ENCODE measurements at places on chromosomes 11 and 22. TPM values are rescaled to one million over a fixed set of nuclear protein-coding genes. Genes with fewer than 3 reads are reported as not detected.

LRRC4C gene
- 9.0 TPM for total RNA-seq

GRCh38 chr11:17699147-17700114 is 19.9 kb upstream of the MYOD1 start:
- DNase-seq, result peak; percentile 8

DNA sequence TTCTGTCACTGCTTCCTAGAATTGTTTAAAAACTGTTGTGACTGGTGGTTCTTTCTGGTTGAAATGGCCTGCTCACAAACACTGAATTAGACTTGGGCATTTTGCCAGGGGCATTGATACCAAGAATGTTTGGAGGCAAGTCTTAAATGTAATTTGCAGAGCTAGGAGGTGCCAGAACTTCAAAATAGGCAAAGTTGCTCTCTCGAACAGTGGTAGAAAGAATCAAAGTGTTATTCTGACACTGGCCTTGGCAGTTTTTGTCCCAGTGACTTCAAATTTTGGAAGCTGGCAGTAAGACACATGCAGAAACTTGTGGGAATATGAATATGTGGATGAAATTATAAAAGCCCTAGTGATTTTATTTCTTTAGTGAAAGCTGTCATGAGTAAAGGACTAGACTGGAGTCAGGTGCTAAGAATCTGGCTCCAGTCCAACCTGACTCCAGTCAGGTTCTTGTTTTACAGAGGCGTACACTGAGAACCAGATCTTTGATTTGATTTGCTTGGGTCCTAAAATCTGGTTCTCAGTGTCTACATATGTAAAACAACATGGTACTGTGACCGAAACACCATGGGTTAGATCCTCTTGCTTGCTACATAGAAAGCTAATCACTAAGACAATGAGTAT is 20.9 kb downstream of the SVIP start:
- DNase-seq, result no peak

DNA sequence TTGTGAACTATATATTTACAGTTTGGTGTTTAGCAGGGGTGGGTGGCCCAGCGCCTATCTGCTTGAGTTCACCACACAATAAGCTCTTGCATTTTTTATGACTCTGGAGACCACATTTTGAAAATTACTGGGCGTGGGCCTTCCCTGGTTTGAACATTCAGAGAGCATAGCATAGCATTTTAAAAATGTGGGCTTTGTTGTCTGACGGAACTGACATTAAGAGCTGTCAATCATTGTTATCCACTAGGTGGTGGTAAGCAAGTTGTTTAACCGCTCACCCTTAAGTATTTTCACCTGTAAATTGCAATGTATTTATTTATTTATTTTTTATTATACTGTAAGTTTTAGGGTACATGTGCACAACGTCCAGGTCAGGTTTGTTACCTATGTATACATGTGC is 1.0 kb downstream of the NLRP14 start:
- DNase-seq, result no peak

DNA sequence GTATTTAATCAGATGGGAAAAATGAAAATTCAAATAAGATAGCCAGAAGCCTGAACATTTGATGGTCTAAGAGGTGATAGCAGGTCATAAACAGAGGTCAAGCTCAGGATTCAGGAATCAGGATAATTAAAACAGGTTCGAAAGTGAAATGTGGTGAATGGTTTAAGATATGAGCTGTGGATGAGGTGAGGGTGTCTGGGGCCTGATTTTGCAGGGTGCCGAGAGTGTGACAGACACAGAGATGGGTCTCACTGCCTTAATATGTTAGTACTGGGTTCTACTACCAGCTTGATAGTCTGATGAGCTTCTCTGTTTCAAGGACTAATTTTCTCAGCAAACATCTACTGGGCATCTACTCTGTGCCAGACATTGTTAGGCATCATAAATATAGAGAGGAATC is 19.9 kb upstream of the EMSY start:
- no peak for DNase-seq

HOATZ gene
- 0.43 TPM for total RNA-seq

DNA sequence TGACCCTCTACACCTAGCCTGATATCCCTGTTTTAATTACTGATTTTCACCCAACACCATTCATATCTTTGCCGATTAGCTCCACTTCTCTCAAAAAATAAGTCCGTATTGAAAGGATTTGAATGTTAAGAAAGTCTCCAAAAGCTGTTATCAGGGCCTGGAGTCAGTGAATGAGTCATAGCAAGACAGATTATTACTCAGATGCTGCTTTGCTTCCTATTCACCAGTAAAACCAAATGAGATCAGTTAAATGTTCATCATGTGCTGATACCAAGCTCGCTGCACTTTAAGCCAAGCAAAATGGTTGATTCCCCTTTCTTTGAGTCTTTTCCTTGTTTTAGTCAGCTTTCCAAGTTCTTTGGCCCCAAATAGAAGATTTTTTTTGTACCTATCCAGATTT is 228.4 kb downstream of the FAT3 start:
- peak; percentile 92 for DNase-seq

DNA sequence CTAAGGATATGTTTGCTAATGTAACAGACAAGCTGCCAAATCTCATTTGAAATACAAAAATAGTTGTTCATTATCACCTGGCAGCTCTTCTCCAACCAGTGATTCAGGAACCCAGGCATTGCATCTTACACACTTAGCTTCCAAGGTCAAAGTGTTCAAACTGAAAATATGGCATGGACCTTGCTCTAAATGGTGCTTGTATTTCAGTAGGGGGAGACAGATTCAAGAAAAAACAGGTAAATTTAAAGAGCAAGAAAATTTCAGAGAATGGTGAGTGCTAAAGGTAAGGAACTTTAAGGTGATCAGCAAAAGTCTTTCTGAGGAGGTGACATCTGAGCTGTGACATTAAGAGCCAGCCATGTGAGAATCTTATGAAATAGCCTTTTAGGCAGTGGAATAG is 82.8 kb upstream of the E2F8 start:
- DNase-seq, result no peak

GRCh38 chr11:19409307-19409706 is 168.6 kb upstream of the E2F8 start:
- DNase-seq, result no peak

DNA sequence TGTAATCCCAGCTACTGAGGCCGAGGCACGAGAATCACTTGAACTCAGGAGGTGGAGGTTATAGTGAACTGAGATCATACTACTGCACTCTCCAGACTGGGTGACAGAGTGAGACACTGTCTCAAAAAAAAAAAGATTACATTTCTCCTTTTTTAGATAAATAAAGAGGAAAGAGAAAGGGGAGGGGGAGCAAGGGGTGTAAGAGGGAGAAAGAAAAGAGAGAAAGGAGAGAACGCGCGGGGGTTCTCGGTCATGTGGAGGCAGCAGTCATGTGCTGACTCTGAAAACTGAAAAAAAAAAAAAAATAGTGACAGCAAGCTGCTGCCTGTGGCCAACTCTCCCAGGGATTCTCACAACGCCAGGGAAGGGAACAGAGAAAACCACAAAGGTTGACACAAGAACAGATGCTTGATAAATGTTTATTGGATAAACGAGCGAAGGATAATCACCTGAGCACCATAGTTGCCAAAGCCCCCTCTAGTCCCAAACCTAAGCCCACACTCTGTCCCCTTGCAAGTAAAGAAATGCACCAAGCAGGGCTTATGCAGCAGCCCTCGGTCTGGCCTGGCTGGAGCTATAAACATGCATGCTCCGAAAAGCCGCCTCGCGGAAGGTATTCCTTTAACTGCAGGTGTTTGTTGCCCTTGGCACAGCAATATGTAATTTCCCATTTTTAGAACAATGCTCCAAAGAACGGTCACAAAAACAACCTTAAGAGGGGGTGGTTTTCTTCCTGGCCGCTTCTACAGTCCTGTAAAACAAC is 14.5 kb downstream of the SCGB1A1 start:
- DNase-seq, result no peak

SHANK2 gene
- total RNA-seq, result 6.4 TPM

CASP5 gene
- total RNA-seq, result not detected

- DNase-seq, result no peak
Measured at GRCh38 chr11:125766251-125766650, 12.4 kb downstream of the PATE2 start.

DNA sequence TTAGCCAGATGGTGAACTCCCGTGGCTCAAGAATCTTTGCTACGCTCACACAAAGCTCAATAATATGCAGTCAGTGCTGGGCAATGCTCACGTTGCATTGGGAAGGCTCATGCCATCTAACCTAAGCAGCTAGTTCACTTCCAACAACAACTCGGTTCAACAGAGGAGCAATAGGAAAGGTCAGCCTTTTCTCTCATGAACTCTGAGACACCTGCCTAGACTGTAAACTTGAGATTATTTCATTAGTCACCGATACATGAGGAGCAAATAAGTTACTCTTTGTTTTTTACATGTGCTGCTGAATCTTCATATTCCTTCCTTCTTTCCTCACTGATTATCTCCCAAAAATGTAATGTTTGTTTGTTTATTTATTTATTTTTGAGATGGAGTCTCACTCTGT is 9.0 kb downstream of the SLC5A4 start:
- no peak for DNase-seq

DNA sequence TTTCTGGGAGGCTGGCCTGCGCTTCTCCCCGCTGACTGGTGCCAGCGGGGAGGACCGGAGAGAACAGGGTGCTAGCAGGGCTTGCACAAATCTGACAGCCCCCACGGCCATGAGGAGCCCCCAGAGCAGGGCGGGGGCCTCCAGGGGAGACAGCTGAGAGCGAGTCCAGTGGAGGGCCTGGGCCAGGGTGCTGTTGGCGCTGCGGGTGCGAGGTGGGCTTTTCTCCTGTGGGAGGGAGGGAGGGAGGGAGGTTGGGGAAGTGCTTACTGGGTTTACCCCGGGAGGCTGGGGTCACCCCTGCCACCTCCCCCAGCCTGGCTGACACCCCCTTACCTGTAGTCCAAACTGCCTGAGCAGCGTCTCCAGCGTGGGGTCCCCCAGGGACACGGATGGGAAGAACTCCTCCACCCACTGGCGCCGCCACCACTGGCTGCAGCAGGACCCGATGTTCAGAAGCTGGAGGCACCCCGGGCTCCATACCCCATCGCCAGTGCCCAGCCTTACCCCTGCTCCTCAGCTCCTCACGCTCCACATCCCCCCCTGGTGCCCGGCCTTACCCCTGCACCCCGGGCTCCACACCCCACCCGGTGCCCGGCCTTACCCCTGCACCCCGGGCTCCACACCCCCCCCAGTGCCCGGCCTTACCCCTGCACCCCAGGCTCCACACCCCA is 3.9 kb downstream of the LMF2 start:
- DNase-seq, result no peak

Data from astrocyte (in vitro differentiated cells and primary cell).